ENCODE measurements at places on chromosomes 7 and 10.

GRCh38 chr10:43340619-43341018 is 30.8 kb upstream of the FXYD4 start:
- no peaks in the 10 kb centered on the region for H3K36me3 ChIP-seq
- no peak for DNase-seq
- H3K4me1 ChIP-seq, result no peaks in the 10 kb centered on the region
- no peaks in the 10 kb centered on the region for H3K27me3 ChIP-seq
- no peak overlapping the region for H3K4me3 ChIP-seq

DNA sequence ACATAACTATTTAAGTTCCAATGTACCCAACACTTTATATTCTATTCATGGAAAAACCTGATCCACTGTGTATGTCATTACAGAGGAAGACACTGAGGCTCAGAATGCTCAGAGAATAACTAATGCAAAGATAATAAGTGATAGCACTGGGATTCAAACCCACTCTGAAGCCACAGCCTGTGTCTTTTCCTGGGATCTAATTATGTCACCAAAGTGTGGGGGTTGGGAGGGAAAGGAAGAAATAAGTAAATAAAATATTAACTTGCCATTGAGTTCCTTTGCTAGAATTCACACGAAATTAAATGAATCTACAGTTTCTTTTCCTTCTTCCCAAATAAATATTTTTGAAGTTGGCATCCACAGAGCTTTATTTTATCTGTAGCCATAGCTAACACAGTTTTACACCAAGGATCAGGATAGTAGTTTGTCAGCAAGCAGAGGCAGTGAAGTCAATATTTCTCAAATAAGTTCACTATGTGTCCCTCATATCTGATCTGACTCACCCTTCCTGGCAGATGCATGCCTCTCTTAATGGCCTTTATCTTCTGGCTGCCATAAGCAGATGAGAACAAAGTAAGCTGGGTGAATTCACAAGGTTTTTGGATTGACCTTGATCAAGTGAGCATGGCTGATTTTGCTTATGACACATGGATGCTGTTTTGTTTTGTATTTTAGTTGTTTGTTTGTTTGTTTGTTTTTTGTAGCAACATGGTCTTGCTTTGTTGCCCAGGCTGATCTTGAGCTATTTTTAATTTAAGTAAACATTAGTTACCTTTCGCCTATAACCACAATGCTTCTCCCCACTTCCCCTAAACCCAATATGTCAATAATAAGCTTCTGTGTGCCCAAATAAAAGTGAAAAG is 6.3 kb downstream of the RAPGEF5 start:
- no peak for DNase-seq
- no peaks in the 10 kb centered on the region for H3K27me3 ChIP-seq
- no peak overlapping the region for H3K27ac ChIP-seq
- H3K36me3 ChIP-seq, result no peaks in the 10 kb centered on the region
- no peaks in the 10 kb centered on the region for H3K4me1 ChIP-seq

GRCh38 chr7:24025094-24025493 is 258.9 kb upstream of the NPY start:
- DNase-seq, result no peak
- H3K27me3 ChIP-seq, result no peaks in the 10 kb centered on the region
- H3K4me1 ChIP-seq, result no peaks in the 10 kb centered on the region
- H3K27ac ChIP-seq, result no peak overlapping the region

DNA sequence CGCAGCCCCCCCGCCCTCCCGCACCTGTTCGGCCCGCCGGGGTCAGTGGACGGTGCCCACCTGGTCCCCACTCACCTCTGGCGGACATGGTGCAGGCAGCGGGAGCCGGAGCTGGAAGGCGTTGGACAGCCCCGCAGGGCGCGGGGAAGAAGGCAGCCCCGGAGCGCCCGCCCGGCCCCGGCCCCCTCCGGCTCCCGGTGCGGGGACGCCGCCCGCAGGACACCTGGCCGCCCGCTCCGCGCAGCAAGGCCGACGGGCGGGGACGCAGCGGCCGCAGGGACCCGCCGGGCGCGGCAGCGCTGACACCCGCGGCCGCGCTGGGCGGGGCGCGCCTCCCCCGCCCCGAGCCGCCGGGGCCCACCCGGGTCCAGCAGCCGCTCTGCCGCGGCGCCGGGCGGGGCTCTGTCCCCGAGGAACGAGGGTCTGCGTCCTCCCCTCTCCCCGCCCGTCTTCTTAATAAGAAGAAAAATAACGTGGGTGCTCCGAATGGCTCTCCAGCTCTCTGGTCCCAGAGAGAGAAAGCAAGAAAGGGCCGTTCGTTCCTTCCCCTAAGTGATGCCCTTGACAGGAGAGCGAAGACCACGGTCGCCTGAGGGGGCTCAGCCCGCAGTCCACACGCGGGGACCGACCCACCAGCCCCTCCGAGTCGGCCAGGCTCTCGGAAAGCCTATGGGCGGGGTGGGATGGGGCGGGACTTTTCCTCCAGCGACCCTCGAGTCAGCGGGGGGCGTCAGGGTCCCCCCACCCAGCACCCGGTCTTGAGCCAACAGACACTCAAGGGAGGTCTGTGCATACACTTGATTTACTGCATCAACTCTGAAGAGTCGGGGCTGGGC is 53.4 kb upstream of the FHIP2A start:
- H3K27me3 ChIP-seq, result no peaks in the 10 kb centered on the region
- DNase-seq, result no peak
- H3K4me1 ChIP-seq, result peaks cover 4% of the 10 kb centered on the region

GRCh38 chr7:25090374-25090773 is 34.7 kb downstream of the CYCS start:
- no peaks in the 10 kb centered on the region for H3K4me1 ChIP-seq
- no peak overlapping the region for H3K4me3 ChIP-seq

DNA sequence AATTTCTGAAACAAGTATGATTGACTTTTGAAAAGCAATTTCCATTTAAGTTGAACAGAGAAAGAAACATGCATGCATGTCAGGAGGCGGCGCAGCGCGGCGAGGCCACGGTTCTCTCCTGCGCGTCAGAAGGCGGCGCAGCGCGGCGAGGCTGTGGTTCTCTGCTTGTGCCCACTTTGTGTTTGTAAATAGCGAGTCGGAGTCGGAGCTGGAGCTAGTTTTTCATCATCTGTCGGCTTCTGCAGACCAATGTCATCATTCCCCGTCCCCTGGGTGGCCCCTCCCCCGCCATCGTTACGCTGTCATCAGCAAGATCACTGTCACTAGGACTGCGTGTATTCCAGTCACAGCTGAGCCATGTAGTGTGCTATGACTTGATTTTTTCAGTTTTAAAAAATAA is 49.2 kb downstream of the INPP5A start:
- DNase-seq, result no peak
- peak overlapping the region; percentile 19 for H3K27ac ChIP-seq
- peaks cover 50% of the 10 kb centered on the region for H3K4me1 ChIP-seq
- H3K27me3 ChIP-seq, result no peaks in the 10 kb centered on the region
- H3K36me3 ChIP-seq, result no peaks in the 10 kb centered on the region
- no peak overlapping the region for H3K4me3 ChIP-seq

- no peaks in the 10 kb centered on the region for H3K36me3 ChIP-seq
- no peak overlapping the region for H3K27ac ChIP-seq
- DNase-seq, result no peak
Measured at GRCh38 chr7:139118234-139118804, 8.8 kb upstream of the ZC3HAV1 start.

- DNase-seq, result no peak
- no peaks in the 10 kb centered on the region for H3K36me3 ChIP-seq
- peak overlapping the region; percentile 95 for H3K27ac ChIP-seq
- no peaks in the 10 kb centered on the region for H3K27me3 ChIP-seq
- H3K4me1 ChIP-seq, result peaks cover 16% of the 10 kb centered on the region
- peak overlapping the region; percentile 96 for H3K4me3 ChIP-seq
Measured at GRCh38 chr7:82442492-82443035, 1.0 kb downstream of the CACNA2D1 start.

GRCh38 chr10:122565766-122566206 is 5.2 kb downstream of the DMBT1 start:
- no peak overlapping the region for H3K27ac ChIP-seq
- H3K4me1 ChIP-seq, result peaks cover 4% of the 10 kb centered on the region
- H3K36me3 ChIP-seq, result no peaks in the 10 kb centered on the region
- H3K27me3 ChIP-seq, result no peaks in the 10 kb centered on the region
- DNase-seq, result peak; percentile 28

GRCh38 chr7:453597-454306 is 65.9 kb downstream of the PDGFA start:
- H3K27ac ChIP-seq, result no peak overlapping the region
- no peaks in the 10 kb centered on the region for H3K36me3 ChIP-seq
- H3K27me3 ChIP-seq, result peaks cover 4% of the 10 kb centered on the region
- DNase-seq, result no peak
- no peak overlapping the region for H3K4me3 ChIP-seq
- H3K4me1 ChIP-seq, result peaks cover 14% of the 10 kb centered on the region

DNA sequence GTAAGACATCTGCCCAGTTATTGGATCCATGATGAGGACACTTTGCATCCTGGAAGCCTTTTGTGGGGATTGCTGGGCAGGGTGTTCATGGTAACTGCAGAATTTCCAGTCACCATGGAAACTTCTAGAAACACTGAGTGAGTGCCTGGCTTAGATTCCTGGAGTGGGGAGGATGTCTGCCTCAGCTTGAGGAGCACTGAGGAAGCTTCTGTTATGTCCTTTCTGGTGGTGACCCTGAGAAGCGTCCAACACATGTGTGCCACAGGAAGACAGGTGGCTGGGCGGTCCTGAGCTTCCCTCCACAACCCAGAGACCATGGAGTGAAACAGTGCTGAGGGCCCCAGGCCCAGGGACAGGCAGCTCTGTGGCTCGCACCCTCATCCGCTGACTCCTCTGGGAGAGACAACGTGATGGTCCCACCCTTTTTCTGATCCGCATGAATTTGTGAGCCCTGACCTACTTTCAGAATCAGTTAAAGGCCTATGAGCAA is 191.8 kb upstream of the CXCL12 start:
- H3K4me1 ChIP-seq, result no peaks in the 10 kb centered on the region
- no peak overlapping the region for H3K4me3 ChIP-seq
- no peak overlapping the region for H3K27ac ChIP-seq
- H3K36me3 ChIP-seq, result no peaks in the 10 kb centered on the region

- DNase-seq, result no peak
- H3K4me1 ChIP-seq, result no peaks in the 10 kb centered on the region
- H3K27me3 ChIP-seq, result no peaks in the 10 kb centered on the region
Measured at GRCh38 chr10:128579280-128579865, 453.1 kb upstream of the MKI67 start.

DNA sequence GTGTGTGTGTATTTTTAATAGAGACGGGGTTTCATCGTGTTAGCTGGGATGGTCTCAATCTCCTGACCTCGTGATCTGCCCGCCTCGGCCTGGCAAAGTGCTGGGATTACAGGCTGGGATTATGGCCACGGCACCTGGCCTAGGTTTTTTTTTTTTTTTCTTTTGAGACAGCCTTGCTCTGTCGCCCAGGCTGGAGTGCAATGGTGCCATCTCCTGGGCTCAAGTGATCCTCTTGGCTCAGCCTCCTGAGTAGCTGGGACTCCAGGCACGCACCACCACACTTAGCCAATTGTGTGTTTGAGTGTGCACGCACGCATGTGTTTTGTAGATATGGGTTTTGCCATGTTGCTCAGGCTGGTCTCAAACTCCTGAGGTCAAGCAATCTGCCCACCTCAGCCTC is 629.8 kb downstream of the ETV1 start:
- no peak for DNase-seq
- H3K27ac ChIP-seq, result no peak overlapping the region
- H3K4me3 ChIP-seq, result no peak overlapping the region
- H3K36me3 ChIP-seq, result no peaks in the 10 kb centered on the region

- H3K4me3 ChIP-seq, result no peak overlapping the region
- no peaks in the 10 kb centered on the region for H3K27me3 ChIP-seq
- H3K4me1 ChIP-seq, result peaks cover 28% of the 10 kb centered on the region
- no peak overlapping the region for H3K27ac ChIP-seq
- no peak for DNase-seq
Measured at GRCh38 chr10:102617816-102618215, 26.5 kb upstream of the TRIM8 start.

DNA sequence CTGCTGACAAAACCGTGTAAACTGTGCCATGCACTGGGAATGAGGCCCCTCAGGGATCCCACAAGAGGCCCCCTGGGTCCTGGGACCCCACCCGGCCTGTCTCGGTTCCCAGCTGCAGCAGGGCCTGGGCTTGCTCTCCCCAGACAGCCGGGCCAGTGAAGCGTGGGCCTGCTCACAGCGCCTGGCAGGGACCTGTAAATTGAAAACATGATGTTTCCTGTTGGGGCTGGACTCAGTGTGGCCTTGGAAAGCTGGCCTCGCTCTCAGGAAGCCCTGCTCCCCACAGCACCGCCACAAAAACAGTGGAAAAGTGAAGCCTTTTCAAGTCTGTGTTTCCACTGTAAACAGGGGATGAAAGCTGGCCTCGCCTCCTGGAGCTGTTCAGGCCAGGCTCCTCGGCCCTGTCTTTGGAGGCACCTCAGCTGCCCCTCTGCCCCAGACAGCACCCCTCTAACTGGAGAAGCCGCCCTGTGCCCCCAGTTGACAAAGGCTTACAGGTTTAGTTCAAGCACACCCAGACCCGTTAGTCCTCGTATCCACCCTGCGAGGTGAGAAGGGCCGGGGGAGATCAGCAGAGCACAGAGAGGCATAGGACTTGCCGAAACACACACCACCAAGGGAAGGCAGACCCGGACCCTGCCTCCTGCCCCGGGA is 108.3 kb downstream of the ZMIZ1 start:
- H3K27ac ChIP-seq, result peak overlapping the region; percentile 55
- H3K4me3 ChIP-seq, result no peak overlapping the region
- no peaks in the 10 kb centered on the region for H3K36me3 ChIP-seq
- DNase-seq, result no peak
- H3K4me1 ChIP-seq, result peaks cover 22% of the 10 kb centered on the region

- H3K4me3 ChIP-seq, result no peak overlapping the region
- no peak for DNase-seq
- H3K27me3 ChIP-seq, result no peaks in the 10 kb centered on the region
- H3K36me3 ChIP-seq, result no peaks in the 10 kb centered on the region
Measured at GRCh38 chr7:129351320-129351719, 82.9 kb upstream of the STRIP2 start.

GRCh38 chr7:159036916-159037605 is 107.6 kb downstream of the VIPR2 start:
- no peaks in the 10 kb centered on the region for H3K27me3 ChIP-seq
- no peak overlapping the region for H3K27ac ChIP-seq
- no peak overlapping the region for H3K4me3 ChIP-seq
- peaks cover 7% of the 10 kb centered on the region for H3K4me1 ChIP-seq

- H3K27me3 ChIP-seq, result no peaks in the 10 kb centered on the region
- no peak for DNase-seq
- H3K36me3 ChIP-seq, result no peaks in the 10 kb centered on the region
- peaks cover 24% of the 10 kb centered on the region for H3K4me1 ChIP-seq
Measured at GRCh38 chr10:109937460-109938065, 14.3 kb upstream of the XPNPEP1 start.

- H3K4me3 ChIP-seq, result no peak overlapping the region
- H3K27me3 ChIP-seq, result no peaks in the 10 kb centered on the region
- H3K36me3 ChIP-seq, result no peaks in the 10 kb centered on the region
- DNase-seq, result no peak
Measured at GRCh38 chr10:109620396-109620795, 302.9 kb downstream of the XPNPEP1 start.

- H3K27ac ChIP-seq, result no peak overlapping the region
- no peaks in the 10 kb centered on the region for H3K27me3 ChIP-seq
- no peaks in the 10 kb centered on the region for H3K36me3 ChIP-seq
- no peak overlapping the region for H3K4me3 ChIP-seq
- H3K4me1 ChIP-seq, result no peaks in the 10 kb centered on the region
- no peak for DNase-seq
Measured at GRCh38 chr7:143239813-143240212, 18.0 kb downstream of the TAS2R40 start.

- no peak overlapping the region for H3K27ac ChIP-seq
- no peak overlapping the region for H3K4me3 ChIP-seq
- H3K27me3 ChIP-seq, result no peaks in the 10 kb centered on the region
- no peak for DNase-seq
- no peaks in the 10 kb centered on the region for H3K4me1 ChIP-seq
Measured at GRCh38 chr7:16433568-16434122, 12.3 kb upstream of the CRPPA start.
